ENCODE measurements at places on chromosomes 16 and 17.

- peak; percentile 33 for DNase-seq
These were observed 132.3 kb upstream of the FAM20A start for GRCh38 chr17:68733241-68734176.

DNA sequence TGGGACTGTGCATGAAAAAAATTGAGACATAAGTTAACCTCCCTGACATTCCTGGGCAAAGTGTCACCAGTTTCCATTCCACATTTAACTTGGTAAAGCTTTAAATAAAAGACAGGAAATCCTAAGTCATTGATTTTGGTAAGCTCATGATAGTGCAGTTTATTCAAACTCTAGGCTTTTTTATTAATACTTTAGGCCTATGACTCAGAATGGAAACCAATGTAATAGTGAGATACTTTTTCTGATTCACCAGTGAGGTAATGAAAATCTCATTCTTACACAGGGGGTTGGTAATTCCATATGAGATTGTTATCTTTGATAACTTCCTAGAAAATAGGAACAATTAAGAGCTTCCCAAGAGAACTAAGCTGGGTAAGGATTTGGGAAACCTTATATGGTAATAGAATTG lies 91.1 kb downstream of the NLK start:
- peak; percentile 37 for DNase-seq

DNA sequence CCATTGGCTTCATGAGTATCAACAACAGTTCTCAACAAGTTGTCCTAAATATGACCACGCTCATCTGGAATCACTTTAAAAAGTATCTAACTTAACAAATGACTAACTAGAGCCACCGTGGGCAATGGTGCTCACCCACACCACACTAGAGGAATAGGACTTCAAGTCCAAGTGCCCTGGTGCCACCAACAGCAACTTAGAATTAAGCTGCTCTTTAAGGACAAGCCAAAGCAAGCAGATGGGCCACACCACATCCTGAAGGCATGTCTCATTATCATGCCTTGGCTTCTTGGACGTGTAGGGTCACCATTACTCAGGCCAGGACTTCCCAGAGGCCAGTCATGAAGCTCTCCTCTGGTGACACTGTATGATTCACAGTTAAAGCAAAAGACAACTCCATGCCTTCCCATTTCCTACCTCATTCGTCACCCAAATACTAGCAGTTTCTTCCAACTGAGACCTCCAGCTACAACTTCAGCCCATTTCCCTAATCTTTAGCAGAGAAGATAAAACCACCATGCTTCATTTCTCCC lies 9.4 kb upstream of the SLC6A4 start:
- DNase-seq, result no peak

- DNase-seq, result no peak
These were observed at the start of gene KCNJ12 for GRCh38 chr17:21376081-21376758. TSS of gene KCNJ12 (plus strand) at chr17:21376357. CDS start at chr17:21415343, 38,986 bp downstream.

- no peak for DNase-seq
These were observed 686 bp upstream of the RHOT2 start for GRCh38 chr16:667113-667779.
